ENCODE measurements at places on chromosomes 2 and 18. TPM values are rescaled to one million over a fixed set of nuclear protein-coding genes. Genes with fewer than 3 reads are reported as not detected.

Gene SLC8A1
- total RNA-seq = 14.2 TPM

Gene REG3A
- not detected for total RNA-seq

Gene TSPYL6
- total RNA-seq = not detected

Gene CCL20
- 6.7 TPM for total RNA-seq

Gene TMEM18
- 17.7 TPM for total RNA-seq

Measured in breast epithelium (tissue), 4 donors.